ENCODE measurements at places on chromosomes 6 and 20.

GRCh38 chr6:39952167-39952566 lies 17.9 kb upstream of the MOCS1 start:
- DNase-seq, result no peak

GRCh38 chr6:106381223-106381622 lies 20.7 kb downstream of the CRYBG1 start:
- no peak for DNase-seq

- DNase-seq, result no peak
These were observed 1.4 kb downstream of the NKX2-4 start for GRCh38 chr20:21395666-21396598.

DNA sequence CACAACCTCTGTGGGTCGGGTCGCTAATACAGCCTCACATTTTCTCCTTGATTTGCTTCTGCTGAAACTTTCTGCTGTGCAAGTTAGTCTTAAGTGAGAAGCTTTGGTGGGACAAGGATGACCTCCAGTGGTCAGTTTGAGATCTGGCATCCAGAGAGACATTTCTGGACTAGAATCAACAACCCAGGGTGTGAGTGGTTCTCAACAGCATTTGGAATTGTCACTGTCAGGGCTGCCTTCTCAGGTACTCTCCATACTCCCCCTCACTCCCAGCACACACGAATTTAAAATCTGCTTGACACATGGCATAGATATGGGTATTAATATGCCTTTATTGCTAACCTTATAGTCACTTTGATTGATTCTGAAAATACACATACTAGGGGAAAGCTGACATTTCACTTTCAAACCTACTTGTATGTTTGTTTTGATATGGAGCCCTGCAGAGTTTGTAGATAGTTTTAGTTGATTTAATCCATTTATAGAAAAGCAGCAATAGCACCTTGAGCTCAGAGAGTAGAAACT lies 13.2 kb downstream of the OTOR start:
- DNase-seq, result no peak

GRCh38 chr6:69861986-69862385 lies 4.4 kb upstream of the COL19A1 start:
- DNase-seq, result no peak

DNA sequence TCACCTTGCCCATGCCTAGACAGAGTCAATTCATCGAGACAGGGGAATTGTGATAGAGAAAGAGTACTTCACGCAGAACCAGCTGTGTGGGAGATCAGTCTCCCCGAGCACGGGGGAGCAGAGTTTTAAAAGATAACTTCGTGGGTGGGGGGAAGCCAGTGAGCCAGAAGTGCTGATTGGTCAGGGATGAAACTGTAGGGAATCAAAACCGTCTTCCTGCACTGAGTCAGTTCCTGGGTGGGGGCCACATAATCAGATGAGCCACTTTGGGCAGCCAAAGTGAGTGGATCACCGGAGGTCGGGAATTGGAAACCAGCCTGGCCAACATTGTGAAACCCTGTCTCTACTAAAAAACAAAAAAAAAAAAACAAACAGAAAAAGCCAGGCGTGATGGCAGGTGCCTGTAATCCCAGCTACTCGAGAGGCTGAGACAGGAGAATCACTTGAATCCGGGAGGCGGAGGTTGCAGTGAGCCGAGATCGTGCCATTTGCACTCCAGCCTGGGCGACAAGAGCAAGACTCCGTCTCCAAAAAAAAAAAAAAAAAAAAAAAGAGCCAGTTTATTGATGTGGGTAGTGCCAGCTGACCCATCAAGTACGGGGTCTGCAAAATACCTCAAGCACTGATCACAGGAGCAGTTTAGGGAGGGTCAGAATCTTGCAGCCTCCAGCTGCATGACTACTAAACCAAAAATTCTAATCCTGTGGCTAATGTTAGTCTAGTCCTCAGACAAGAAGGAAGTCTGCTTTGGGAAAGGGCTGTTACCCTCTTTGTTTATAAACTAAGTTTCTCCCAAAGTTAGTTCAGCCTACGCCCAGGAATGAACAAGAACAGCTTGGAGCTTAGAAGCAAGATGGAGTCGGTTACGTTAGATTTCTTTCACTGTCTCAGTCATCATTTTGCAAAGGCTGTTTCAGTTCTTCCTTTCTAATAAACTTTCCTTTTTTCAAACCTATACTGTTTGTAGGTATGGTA lies 3.9 kb upstream of the TRIM39 start:
- no peak for DNase-seq

Data from GM12892 (cell line).